ENCODE measurements at places on chromosomes 16 and 17.

DNA sequence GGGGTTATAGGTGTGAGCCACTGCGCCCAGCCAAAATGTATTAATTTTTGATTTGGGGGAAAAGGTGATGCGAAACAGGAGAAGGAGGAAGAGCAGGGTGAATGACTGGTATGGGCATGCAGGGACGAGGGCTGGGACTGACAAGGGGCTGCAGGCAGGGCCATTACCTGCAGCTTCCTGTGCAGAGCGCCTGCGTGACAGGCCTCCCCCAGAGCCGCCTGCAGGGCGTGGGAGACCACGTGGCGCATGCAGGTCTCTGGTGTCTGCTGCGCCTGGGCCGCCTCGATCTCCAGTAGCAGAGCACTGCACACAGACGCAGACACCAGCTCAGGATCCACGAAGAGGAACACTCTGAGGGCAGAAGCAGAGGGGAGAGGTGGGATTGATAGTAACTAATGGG lies 32.4 kb downstream of the PIK3R6 start:
- DNase-seq: no peak

DNA sequence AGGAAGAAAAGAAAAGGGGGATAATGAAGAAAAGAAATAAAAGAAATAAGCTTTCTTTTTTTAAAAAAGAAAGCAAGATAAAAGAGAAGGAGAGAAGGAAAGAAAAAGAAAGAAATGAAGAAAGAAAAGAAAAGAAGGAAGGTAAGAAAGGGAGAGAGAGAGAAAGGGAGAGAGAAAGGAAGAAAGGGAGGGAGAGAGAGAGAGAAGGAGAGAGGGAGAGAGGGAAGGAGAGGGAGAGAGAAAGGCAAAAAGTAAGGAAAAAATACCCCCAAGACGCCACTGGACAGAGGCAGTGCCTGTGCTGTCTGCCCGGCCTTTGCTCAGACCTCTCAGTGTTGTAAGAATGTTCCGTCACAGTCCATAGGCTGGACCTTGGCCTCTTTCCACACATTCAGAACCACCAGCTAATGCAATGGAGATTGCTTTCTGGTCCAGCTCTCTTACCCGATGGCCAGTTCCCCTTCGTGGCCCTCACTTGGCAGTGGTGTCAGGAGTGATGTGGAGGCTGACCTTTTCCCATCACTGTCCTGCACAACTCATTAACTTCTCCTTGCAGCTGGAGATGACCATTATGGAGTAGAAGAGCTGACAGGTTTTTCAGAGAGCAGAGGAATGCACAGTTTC lies 14.3 kb upstream of the HNF1B start:
- no peak for DNase-seq

- no peak for DNase-seq
Measured at GRCh38 chr17:69997332-69997731, 77.7 kb upstream of the KCNJ16 start.

DNA sequence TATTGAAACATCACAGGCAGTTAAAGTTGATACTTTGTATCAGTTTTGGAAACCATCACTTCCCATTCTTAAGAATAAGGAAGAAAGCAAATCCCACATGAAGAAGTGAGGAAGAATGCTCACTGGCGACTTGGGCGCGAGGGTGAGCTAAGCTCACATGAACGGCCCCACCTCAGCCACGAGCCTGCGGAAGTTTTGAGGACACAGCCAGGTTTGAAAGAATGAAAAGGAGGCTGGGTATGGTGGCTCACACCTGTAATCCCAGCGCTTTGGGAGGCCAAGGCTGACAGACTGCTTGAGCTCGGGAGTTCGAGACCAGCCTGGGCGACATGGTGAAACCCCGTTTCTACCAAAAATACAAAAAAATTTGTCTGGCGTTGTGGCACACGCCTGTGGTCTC lies 110.3 kb upstream of the CHMP6 start:
- no peak for DNase-seq

GRCh38 chr17:1562176-1562643 lies 382 bp downstream of the PITPNA start:
- DNase-seq: peak; percentile 54

- peak; percentile 6 for DNase-seq
Measured at GRCh38 chr17:1055751-1056645, 59.1 kb downstream of the TIMM22 start.

GRCh38 chr16:12677502-12677901 lies 126.2 kb downstream of the CPPED1 start:
- DNase-seq: no peak

- DNase-seq: no peak
Measured at GRCh38 chr16:88503374-88503770, 50.3 kb downstream of the ZFPM1 start.

GRCh38 chr16:24113115-24113745 lies 142.9 kb upstream of the CACNG3 start:
- DNase-seq: no peak

GRCh38 chr17:81322271-81323082 lies 27.4 kb upstream of the SLC38A10 start:
- no peak for DNase-seq

DNA sequence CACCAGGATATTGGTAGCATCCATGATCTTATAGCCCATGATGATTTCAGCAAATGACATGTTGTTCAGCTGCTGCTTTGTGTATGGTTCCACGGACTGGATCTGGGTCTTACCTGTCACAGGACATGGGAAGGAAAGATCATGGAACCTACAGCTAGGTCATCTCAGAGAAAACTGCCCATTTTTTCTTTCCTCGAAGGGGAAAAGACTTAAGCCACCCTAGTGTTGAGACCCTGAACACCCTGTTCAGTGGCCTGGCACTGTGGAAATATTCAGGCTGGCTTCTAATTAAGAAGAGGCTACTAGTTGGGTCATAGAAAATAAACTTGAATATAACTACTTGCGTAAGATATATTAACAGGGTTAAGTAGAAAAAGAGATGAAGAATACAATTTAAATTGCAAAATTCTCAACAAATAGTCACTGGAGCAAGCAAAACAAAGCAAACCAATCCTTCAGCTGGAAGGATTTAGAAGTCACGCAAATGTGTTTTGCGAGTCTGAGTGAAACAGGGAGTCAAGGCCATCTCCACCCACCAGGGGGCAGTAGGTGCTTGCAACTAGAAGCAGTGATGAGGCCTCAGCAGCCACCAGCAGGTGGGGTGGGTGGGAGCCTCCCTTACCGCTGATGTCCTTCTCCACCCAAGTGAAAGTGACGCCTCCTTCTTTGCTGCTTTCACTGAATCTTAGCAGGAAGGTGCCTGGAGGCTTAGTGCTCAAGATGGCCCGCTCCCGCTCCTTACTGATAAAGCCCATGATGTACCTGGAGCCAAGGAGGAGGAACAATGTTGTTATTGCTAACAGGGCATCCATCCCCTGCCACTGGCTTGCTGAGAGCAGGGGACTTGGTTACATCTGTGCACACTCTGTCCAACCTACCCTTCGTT lies 34.3 kb downstream of the STAT5A start:
- peak; percentile 71 for DNase-seq

DNA sequence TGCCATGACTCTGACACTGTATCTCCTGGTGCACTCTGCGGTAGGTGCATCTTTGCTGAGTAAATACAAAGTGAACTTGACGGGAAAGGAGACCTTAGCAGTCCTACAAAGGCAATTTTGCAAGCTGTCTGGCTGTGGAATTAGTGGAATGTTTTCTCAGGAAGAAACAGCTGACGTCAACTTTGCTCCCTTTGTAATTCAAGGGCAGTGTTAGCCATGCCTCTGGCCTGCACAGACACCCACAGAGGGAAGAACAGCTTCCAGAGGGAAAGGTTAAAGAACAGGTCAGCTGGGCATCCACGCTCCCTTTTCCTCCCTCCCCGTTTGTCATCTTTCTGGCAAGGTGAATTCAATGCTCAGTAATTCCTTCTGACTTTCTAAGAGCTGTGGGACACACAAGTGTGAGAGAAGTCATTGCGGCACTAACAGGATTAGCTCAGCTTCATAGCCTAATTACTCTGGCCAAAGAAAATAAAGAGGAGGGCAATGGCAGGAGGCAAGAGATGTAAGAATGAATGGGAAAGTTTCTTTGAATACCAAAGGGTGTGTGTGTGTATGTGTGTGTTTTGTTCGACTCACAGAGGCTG lies 476.9 kb upstream of the GOT2 start:
- no peak for DNase-seq

- DNase-seq: no peak
Measured at GRCh38 chr16:84085773-84086172, 31.0 kb downstream of the MBTPS1 start.

- DNase-seq: no peak
Measured at GRCh38 chr17:61574542-61575351, 16.3 kb downstream of the NACA2 start.

DNA sequence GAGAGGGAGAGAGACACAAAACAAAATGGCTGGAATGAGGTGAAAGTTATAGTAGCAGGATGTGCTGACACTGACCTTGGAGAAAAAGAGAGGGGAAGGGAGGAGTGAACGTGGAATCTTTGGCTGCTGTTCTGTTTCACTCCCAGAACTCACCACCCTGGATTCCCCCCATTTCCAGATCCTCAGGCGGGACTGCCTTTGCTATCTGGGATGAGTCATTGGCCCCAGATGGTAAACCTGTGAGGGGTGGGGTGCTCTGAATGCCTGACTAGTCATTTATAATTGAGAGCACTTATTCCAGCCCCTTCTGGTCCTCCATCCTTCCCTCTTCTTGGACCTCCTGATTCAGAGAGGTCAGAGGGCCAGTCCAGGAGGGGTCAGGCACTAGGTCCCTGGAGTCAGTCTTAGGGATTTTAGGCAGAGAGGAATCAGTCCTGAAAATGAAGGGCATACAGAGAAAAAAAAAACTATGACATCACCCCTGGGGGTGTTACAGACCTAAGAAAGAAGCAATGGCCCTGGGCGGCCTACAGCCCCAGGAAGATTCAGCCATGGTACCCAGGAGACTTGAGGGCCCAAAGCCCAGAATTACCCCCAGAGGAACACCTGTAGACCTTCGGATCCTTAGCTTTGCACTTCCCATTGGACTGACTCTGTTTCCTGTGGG lies 2.2 kb upstream of the ZG16 start:
- no peak for DNase-seq

DNA sequence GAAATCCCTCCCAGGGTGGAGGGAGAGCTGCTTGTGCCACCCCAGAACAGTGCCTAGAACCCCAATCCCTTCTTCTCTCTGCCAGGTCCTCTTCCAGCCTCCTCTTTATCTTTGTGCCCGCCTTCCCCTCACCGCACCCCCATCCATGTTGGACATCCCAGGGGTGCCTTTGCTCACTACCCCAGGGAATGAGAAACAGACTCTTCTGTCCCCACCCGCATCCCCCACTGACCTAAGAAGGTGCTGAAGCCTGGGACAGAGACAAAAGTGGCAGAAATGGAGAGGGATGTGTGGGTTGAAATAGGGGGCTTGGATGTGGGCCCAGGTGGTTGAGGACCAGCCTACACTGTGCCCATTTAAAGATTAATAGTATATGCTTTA lies 17.0 kb downstream of the ALOX15B start:
- DNase-seq: no peak

GRCh38 chr17:68356520-68356919 lies 65.2 kb downstream of the ARSG start:
- DNase-seq: no peak

DNA sequence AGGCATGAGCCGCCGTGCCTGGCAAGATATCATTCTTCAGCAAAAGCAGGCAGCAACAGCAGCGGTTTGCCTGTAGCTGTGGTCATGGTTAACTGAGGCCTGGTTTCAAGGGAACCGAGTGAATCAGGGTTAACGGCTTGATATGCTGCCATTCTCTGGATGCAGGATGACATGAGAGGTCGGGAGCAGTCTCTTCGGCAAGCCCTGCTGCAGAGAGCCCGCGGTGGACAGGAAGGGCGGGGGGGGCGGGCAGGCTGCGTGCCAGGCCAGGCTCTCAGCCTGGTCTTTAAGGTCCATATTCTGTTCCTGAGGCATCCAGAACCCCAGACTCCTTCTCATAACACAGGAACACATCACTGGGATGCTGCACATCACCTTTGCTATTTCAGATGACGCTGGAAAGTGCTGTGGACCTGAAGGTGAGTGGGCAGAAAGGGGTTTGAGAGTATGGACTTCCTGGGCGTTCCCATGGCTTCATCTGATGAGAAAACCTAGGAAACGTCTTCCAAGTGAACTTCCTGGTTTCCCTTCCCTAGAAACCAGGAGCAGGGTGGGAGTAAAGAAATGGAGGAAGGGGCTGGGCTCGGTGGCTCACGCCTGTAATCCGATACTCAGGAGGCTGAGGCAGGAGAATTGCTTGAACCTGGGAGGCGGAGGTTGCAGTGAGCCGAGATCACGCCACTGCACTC lies 165.6 kb upstream of the RPH3AL start:
- DNase-seq: no peak

GRCh38 chr16:69481901-69482341 lies 57.5 kb downstream of the CYB5B start:
- DNase-seq: peak; percentile 48

GRCh38 chr17:77598241-77598620 lies 360.3 kb upstream of the TNRC6C start:
- DNase-seq: no peak

DNA sequence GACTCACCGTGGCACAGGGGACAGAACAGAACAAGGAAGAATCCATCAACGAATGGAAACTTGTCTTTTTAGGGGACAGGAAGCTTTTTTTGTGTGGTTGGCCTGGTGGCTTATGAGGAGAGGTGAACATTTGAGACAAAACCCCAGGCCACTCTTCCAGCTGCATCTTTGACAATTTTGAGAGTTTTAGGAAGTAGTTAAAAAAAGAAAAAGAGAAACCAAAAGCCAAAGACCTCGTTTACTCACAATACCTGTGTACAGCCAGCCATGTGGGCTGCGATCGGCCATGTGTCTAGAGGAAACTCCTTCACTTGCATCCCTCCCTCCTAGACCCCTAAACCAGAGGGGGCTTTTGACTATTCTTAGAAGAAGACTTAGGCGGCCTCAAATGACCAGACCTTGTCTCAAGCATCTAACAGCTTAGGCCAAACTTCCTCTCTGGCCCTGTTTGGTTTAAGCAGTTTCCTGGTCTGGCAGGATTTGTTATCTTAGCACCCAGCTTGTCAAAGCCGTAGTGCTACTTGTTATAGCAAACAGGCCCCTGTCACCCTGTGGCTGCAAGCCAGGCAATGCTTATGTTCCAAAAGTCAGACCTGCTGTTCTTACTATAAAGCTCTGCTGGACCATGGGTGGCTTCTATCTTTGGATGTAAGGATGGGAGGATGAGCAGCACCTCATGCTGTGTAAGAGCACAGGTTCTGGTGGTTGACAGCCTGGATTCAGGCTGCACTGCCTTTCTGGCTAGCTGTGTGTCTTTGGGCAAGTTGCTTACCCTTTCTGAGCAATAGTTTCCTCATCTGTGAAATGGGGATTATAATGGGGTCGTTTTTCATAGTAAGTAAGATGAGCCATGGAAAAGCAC lies 17.7 kb downstream of the KSR1 start:
- DNase-seq: no peak

Measured in anterior cingulate cortex (tissue), 58 donors.